ENCODE measurements at places on chromosomes 2 and 18.

DNA sequence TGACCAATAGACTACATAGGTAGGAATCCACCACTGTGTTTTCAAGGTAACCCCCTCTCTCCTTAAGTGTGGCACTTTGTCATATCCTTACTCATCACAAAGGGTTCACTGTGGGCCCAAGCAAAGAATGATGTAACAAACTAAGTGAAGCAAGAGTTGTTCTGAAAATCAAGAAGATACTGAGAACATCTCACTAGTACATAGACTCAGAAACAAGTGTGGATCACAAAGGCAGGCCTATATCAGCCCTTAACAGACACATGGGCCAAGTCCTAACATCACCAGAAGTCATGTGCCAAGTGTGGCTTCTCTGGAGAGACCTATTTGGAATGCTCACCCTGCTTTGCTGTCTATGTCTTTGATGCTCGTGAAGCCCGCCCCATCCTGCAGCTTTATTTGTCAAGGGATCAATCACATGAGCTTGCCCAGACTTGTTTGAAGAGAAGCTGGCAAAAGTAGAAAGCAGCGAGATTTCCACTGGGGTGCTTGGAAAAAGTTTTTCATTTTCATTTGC is 131.2 kb upstream of the TTC39C start:
- peak; percentile 32 for ATAC-seq

DNA sequence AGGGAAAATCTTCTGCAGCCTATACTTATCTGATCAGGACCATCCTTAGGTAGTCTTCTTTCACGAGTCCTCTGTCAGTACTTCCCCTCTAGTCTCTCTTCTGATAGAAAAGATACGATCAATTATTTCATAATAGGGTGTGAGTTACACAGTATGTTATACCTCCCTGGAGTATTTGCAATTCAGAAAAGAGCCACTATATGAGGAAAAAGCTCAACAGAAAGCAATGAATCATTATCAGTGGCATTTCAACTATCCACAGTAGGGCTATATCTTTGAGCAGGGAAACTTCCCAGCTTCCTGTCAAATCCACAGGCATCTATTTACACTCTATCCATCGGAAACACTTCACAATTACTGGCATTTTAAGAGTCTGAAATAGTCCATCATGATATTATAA is 105.3 kb upstream of the ACVR2A start:
- no peak for ATAC-seq

DNA sequence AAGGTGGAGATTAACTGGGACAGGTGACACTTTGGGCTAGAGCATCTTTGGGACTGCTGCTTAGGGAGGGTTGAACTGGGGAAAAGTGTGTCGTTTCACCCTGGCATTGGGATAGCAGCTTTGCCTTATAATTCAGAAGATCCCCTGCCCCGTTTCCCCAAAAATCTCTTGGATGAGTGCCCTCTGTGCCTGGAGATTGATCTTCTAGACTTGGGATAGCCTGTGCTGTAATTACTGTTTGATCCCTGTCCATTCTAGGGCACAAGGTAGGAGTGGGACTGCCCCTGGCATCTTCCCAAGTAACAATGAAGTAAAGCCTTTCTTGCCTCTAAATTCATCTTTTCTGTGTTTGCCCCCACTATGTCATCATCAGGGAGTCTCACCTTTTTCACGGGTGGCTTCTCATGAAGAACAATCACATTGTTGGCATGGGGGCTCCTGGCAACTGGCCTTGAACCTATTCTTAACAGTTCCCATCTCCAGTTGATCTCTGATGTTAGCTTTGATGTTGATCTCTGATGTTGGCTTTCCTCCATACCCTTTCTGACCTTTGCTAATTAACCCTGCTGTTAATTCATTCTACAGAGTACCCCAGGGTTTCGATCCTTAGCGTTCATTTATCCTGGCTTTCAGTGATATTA is 21.6 kb downstream of the MTHFD2 start:
- ATAC-seq, result no peak

DNA sequence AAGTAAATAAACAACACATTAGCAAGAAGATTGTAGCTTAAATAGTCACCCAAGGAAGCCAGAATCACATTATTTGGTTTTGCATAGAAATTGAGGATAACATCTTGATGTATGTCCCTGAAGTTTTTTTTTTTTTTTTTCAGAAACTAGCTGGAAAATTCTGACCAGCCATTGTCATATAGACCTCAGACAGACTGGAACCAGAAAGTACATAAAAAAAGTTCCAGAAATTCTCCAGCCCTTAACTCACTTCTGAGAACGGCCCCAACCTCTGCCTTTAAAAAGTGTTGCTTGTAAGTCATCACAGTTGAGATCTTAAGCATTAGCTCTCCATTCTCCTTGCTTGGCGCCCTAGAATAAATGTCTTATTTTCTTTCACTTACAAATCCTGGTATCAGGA is 350.5 kb downstream of the CCDC85A start:
- no peak for ATAC-seq

- no peak for ATAC-seq
Observed at GRCh38 chr2:149329068-149329467, 1.3 kb upstream of the LYPD6 start.

GRCh38 chr2:156459720-156460119 is 23.5 kb downstream of the GPD2 start:
- ATAC-seq, result no peak

DNA sequence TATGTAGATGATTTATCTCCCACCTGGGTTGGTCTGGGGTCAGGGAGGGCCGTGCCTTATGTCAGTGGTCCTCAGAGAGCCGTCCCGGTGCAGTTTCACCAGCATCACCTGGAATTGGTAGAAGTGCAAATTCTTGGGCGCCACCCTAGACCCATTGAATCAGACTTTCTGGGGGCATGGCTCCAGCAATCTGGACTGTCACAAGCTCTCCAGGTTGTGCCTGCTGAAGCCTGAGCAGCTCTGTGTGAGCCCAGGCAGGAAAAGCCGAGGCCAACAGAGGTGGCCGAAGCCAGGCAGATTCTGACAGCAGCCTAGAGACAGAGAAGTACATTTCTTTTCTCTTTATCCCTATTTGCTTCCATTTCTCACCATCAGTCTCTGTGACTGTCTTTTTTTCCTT is 98.4 kb upstream of the SEC11C start:
- ATAC-seq, result no peak

DNA sequence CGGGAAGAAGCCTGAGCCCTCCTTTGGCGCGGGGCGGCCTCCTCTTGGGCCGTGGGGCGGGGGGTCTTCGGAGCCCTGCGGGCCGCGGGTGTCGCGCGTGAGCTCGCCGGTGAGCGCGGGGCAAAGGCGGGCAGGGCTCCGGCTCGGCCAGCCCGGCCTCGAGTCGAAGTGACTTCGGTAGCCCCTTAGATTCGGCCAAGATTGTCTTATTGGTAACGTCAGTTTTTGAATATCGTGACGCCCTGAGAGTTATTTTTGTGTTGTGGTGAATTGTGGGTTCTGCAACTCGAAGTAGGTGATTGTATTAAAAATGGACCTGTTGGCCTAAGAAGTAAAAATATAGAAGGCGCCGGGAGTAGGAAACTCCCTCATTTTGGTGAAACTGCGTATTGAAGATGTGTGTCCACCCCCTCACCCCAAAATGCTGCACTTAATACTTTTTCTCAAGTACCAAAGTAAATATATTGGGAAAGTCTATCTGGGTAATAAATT is 669 bp downstream of the MARCHF7 start:
- ATAC-seq, result peak; percentile 2

DNA sequence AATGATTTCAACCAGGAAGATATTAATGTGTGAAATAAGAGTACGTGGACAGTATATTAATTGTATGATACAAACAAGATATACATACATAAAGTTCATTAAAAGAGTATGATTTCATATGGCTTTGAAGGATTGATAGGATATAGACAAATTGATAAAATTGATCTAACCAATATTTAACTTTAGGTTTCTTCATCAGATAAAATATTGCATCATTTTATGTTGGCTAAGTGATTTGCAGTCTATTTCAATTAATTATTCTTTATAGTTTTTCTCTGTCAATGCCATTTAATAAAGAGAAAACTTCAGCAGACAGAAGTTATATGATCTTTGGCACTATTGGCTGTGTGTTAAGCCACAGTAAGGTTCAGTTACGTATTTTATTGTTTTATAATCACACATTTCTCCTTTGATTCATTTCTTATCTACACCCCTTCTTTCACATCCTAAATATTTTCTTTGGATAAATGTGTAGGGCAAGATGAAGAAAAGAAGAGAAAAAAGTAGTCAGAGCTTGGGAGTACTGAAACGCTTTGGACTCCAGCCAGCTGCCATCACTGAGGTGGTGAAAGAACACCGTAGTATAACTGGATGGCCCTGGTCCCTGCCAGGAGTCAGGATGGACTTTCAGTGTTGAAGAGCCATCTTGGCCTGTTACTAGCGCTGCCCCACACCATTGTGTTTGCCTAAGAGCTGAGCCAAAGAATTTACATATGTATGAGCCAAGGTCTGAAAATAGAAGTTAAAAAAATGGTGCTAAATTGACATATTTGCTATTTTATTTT is 9.8 kb upstream of the CPS1 start:
- ATAC-seq, result no peak

- ATAC-seq, result no peak
Observed at GRCh38 chr18:26497866-26498265, 50.5 kb downstream of the KCTD1 start.

GRCh38 chr2:113894156-113894743 is 4.4 kb downstream of the ACTR3 start:
- ATAC-seq, result no peak

DNA sequence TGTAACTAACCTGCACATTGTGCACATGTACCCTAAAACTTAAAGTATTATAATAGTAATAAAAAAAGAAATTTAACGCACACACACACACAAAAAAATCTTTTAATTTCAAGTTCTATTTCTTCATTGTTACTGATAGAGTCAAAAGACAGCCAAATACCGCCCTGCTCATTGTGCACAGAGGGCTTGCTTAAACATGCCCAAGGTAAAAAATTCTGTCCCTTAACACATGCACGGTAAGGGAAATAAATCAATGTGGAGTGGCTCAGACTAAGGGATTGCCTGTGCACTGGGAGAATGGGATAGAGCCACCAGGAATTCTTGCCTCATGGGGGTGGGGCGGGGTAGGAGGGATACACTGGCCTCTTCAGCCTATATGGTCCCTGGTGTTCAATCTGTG is 468.0 kb downstream of the NUP35 start:
- no peak for ATAC-seq

DNA sequence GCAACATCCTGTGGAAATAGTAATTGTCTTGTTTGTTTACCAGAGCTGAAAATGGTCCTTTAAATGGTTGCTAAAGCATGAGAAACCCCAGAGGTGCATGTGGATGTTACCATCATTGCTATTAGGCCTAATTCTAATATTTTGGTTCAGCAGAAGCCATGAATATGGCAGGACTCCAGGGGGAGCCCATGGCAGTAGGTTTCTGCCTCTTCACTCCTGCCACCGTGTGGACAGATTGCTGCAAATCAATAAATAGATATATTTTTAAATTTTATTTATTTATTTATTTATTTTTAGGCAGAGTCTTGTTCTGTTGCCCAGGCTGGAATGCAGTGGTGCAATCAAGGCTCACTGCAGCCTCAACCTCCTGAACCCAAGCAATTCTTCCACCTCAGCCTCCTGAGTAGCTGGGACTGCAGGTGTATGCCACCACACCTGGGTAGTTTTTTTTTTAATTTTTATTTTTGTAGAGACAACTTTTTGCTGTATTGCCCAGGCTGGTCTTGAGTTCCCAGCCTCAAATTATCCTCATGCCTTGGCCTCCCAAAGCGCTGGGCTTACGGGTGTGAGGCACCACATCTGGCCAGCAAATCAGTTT is 54.9 kb upstream of the CAPN13 start:
- no peak for ATAC-seq

DNA sequence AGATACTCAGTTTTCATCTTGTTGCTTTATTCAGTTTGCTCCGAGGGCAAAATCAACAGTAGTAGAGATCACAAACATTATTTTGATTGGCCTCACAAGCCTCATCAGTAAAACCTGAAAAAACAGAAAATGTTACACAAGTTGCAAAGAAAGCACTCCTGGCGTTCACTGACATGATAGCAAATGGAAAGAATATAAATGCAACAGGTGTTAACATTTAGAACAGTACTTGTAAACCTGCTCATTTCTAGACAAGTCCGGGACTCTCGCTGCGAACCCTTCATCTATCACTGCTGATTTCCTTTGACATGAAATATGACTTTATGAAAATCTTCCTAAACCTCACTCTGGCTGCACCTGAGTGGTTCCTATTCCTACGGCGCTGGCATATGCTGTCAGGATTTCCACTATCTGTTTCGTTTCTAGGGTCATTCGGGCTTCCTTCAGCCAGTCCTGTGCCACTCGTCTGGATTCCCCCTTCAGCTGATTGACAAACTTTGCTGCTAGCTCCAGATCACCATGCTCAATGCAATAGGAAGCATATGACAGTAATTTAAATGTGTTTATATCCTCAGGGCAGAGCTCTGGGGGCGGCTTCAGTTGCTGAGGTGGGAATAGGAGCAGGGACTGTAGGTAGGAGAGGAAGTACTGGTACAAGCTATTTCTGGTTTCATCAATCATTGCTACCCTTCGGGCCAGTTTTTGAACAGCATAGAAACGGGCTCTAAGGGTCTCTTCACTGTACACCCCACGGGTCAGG is 38.1 kb downstream of the PTCD3 start:
- ATAC-seq, result no peak

- ATAC-seq, result no peak
Observed at GRCh38 chr18:76710646-76711520, 111.5 kb upstream of the ZNF236 start.

- no peak for ATAC-seq
Observed at GRCh38 chr2:81976998-81977397, 1672.4 kb upstream of the LRRTM1 start.

DNA sequence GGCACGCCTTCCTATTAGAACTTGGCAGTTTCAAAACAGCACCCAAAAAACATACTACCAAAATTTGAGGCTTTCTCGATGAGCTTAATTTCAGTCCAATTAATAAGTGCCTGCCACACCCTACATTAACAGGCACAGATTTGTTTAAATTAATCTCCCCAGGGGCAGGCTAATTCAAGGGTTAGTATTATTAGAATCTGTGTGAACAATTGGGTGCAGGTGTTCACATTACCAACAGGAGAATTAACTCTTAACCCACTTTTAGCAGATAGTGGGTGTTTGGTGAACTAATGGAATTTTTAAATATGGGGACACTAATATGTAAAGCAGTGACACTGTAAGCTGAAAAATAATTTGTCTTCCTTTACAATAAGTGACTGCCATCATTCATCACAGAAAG is 4.1 kb downstream of the MBD2 start:
- no peak for ATAC-seq

GRCh38 chr18:25876330-25876948 is 214.0 kb downstream of the SS18 start:
- no peak for ATAC-seq

DNA sequence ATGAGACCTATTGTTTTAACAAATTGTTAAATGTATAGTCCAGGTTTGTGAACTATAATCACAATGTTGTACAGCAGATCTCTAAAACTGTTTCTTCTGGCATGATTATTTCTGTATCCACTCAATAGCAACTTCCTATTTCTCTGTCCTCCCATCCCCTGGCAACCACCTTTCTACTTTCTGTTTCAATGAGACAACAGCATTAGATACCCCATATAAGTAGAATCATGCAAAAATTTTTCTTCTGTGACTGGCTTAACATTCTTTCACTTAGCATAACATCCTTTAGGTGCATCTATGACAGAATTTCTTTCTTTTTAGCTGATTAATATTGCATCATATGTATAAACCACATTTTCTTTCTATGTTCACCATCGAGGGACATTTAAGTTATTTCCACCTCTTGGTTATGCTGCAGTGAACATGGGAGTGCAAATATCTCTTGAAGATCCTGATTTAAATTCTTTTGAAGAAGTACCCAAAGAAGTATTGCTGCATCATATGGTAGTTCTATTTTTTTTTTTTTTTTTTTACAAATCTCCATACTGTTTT is 713.5 kb downstream of the LRP1B start:
- no peak for ATAC-seq
